ENCODE measurements at places on chromosomes 1 and 21.

GRCh38 chr1:198888379-198888943 is 249.6 kb downstream of the PTPRC start:
- no peak for DNase-seq

- no peak for DNase-seq
Measured at GRCh38 chr1:12717301-12717838, 1.5 kb downstream of the AADACL3 start.

- no peak for DNase-seq
Measured at GRCh38 chr1:8055973-8056372, 29.9 kb upstream of the ERRFI1 start.

GRCh38 chr1:108059945-108060344 is 95.0 kb upstream of the VAV3 start:
- no peak for DNase-seq

DNA sequence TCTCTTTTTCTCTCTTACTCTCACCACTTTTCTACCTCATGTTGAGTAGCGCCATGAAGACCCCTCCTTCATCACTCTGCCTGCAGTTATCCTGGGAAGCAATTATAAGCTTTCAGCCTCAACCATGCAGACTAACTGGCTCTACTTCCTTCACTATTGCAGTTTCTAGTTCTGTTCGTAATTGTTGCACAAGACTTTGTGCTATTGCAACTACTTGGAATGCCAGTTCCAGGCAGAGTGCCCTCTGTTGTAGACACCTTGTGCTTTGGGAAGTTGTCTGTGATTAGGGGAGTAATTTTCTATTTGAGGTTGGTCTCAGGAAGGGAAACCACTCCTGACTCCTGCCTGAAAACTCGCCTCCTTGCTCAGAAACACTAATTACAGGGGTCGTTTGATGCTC is 19.4 kb downstream of the PGM1 start:
- DNase-seq, result no peak

DNA sequence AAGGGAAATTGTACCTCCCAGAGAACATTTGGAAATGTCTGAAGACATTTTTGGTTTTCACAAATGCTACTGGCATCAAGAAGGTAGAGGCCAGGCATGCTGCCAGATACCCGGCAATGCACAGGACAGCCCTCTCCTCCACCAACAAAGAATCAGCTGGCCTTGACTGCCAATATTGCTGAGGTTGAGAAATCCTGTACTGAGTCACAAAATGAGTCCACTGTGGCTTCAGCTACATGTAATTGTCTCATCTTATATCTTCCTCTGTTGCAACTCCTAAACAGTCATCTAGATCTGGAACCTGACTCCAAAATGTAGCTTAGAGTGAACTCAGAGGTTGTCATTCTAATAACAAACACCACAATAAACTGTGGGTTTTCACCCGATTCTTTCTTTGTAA is 327.5 kb upstream of the POGK start:
- DNase-seq, result no peak

GRCh38 chr1:202616355-202616915 is 93.8 kb downstream of the SYT2 start:
- no peak for DNase-seq

DNA sequence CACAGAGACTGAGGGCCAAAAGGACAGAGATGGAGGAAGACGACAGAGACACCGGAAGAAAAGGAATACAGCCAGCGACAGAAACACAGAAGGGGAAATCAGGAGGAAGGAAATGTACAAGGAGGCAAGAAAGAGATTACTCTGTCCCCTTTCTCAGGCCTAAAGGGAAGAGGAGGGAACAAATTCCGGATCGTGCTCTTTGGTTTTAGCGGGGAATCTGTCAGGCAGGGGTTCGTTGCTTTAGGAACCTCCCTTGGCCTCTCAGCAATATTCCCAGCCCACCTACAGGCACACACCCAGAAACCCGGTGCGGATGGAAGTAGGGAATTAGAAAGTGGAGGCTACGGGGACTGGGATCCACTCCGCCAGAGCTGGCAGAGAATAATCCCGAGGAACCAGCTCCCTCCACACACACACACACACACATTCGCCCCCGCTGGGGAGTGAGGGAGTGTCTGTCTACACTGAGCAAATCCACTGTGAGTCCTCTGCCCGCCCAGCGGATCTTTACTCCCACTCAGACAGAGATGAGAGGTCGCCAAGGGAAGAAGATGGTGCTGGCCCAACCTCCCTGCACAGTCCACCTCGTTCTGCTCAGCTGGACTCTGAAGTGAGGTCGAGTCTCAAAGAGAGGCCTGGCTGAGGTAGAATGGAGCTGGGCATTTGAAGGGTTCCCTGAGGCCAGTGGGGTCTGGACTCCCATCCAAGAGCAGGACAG is 5.7 kb downstream of the TAL1 start:
- no peak for DNase-seq

- no peak for DNase-seq
Measured at GRCh38 chr1:43484367-43484766, 30.6 kb upstream of the HYI start.
